ENCODE measurements at places on chromosomes 13 and 19.

DNA sequence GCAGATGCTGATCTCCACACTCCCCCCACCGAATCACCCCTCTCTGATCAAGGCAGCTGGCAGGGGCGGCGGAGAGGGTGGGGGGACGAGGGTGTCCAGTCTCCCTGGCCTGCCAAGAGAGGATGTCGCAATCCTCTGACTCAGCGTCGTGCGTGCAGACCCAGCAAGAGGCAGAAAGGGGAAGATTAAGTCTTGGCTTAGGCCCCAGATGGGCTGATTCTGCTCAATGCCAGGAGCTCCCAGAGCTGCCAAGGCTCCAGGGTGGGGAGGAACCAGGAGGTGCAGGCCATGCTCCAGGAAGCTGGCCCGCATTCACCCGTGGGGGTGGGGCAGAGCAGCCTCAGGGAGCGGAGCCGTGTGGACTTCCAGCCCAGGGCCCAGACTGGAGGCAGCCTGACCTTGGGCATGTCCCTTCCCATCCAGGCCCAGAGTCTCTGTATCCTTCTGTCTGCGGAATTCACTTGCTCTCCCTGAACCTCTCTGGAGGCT, 6.6 kb upstream of the BCL3 start:
- DNase-seq = no peak

- DNase-seq = no peak
Observed at GRCh38 chr19:40231057-40231456, 4.6 kb upstream of the CCNP start.

- DNase-seq = no peak
Observed at GRCh38 chr13:73991884-73992283, 142.3 kb downstream of the KLF12 start.

DNA sequence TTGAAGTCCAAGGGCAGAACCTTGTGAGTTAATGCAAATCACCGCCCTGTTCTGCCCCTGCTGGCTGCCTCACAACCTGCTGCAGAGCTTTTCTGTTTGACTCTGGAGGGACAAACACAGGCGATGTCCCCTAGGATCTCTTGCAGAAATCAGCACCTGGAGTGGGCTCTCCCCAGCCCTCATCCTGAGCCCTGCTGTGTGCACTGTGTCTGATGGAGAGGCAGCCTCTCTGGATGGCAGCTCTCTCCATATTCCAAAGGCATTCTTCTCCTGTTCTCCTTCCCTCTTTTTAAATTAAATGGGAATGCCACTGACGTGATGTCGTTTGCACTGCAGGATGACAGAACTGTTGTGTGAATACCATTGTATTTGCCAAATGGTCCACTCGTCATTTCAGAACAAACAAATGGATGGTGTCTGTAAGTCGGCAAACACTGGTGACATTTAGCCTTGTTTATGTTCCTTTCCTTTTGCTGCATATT, 184.1 kb downstream of the ZNF536 start:
- DNase-seq = no peak

DNA sequence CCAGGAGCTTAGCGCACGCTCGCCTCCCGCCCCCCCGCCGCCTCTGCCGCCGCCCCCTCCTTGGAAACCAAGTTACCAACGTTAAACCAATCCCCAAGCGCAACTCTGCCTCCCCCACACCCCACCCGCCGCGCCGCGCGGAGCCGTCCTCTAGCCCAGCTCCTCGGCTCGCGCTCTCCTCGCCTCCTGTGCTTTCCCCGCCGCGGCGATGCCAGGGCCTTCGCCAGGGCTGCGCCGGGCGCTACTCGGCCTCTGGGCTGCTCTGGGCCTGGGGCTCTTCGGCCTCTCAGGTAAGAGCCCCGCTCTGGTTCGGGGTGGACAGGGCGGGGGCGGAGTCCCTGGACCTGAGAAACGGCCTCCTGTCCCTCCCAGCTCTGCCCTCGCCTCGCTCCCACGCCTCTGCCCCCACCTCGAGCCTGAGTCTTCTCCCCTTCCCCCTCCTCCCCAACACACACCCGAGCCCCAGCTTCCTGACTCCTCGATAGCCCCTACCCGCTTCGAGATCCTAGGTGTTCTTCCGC, at the start of gene ICAM5:
TSS of gene ICAM5 (plus strand) at position 117 of the 521 bp plus-strand sequence. CDS start at position 209, 92 bp downstream.
- no peak for DNase-seq

GRCh38 chr19:19406878-19407632, 1.6 kb downstream of the GATAD2A start:
- peak; percentile 40 for DNase-seq

DNA sequence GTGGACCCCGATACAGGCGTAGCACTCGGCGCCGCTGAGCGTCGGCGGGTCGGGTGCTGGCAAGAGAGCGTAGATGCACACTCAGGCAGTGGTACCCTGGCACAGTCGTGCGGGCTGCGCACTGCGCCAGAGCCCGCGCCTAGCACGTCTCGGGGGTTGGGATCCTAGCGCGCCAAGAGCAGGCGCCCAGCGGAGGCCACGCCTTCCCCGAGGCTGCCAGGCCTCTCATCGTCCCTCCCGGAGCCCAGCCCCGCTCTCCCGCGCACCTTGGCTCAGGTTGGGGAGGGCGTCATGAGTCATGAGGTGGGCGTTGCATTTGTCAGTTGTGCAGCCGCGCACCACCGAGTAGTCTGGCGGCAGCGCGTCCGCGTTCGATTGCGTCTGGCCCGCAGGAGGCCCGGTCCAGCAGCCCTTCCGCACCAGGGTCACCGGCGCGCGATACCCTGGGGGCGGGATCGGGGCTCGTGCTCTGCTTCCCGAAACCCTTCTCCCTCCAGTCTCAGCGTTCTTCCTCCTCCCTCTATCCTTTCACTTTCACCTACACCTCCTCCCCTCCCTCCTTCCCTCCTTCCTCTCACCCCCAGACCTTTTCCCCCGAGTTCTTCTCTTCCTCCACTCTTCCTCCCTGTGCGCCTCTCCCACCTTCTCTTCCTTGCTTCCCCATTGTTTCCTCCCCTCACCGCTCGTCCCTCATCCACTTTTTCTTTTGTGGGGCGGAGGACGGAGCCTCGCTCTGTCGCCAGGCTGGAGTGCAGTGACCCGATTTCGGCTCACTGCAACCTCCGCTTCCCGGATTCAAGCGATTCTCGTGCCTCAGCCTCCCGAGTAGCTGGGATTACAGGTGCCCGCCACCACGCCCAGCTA, 3.5 kb downstream of the LYPD5 start:
- DNase-seq = no peak

DNA sequence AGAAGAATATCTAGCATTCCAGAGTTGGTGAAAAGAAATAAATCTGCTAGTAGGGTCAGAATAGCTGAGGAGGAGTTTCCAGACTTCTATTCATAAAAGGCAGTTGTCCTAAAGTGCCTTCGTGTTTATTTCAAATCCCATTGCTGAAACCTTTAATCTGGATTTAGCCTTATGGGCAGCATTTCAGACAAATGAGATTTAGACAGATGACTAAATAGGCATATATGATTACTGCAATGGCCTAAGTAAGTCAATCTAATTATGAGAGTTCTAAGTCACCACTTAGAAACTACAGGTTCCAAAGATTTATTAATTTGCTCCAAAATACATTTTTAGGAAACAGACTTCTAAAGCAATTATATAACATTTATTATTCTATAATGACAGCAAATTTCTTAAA, 368.7 kb downstream of the LIG4 start:
- no peak for DNase-seq

- DNase-seq = no peak
Observed at GRCh38 chr13:76292726-76293125, 593.5 kb downstream of the KCTD12 start.

GRCh38 chr13:24511019-24511815, 1.4 kb downstream of the PARP4 start:
- DNase-seq = peak; percentile 67

- DNase-seq = no peak
Observed at GRCh38 chr19:51020988-51021651, 1.6 kb upstream of the KLK10 start.

DNA sequence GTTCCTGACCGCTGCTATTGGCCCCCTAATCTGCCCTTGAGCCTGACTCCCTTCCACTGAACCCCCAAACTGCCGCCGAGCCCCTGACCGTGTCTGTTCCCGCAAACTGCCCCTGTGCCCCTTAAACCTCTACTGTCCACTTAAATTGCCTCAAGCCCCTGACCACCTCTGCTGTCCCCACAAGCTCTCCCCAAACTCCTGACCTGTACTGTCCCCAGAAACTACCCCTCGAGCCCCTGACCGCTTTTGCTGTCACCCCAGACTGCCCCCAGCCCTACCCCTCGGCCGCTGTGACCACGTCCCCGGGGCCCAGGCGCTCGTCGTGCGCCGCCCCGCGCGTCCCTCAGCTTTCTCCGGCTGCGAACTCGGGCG, 382 bp downstream of the ZNF77 start:
- DNase-seq = no peak

GRCh38 chr13:31380715-31381114, 180.9 kb downstream of the B3GLCT start:
- no peak for DNase-seq

DNA sequence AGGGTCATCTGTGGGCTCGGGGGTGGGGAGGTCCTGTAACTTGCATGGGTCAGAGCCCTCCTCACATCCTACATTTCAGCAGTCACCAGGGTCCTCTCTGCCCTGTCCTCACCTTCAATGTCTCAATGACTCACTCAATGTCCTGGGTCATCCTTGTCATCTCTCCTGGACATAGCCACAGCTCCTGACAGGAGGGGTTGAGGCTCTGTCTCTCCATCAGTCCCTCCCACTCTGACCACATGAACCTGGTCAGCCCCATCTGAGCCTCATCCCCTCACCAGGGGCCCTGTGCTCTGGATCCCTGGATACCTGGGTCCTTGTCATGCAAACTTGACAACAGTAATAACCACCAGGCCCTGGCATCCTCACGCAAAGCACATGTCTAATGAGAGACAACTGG, 13.4 kb downstream of the CEACAM21 start:
- no peak for DNase-seq

DNA sequence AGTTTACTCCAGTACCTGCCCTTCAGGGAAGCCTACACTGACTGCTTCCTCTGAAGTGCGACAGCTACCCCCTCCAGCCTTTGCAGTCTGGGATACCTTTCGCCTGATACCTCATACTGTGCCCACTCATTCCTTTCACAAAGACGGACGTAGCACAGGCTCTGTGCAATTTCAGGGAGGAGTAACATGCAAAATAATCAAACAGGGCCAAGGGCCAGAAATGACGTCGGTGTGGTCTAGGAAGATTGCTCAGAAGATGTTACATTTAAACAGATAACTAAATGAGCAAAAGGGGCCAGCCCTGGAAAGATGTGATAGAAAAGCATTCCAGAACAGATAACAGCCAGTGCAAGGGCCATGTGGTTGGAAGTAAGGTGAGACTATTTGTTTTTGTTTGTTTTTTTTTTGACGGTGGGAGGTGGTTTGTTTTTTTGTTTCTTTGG, 6.6 kb upstream of the DDX39A start:
- DNase-seq = no peak

GRCh38 chr19:4694211-4694987, 24.3 kb upstream of the MYDGF start:
- DNase-seq = no peak

DNA sequence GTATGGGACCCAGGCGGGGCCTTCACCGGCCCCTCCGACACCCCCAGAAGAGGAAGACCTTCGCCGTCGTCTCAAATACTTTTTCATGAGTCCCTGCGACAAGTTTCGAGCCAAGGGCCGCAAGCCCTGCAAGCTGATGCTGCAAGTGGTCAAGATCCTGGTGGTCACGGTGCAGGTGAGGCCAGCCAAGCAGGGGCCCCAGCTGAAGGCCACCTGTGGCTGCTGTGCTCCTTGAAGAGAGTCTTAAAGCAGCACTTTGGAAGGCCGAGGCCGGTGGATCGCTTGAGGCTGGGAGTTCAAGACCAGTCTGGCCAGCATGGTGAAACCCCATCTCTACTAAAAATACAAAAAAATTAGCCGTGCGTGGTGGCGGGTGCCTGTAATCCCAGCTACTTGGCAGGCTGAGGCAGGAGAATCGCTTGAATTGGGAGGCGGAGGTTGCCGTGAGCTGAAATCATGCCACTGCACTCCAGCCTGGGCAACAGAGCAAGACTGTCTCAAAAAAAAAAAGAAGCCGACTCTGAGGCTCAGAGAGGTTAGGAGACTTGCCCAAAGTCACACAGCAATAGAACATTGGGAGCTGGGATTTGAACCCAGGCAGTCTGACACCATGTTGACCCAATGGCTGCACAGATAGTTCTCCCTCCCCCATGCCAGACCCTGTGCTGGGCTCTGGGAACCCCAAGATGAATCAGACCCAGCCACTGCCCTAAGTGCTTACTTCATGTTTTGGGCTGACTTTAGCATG, 2.7 kb downstream of the MCOLN1 start:
- no peak for DNase-seq

GRCh38 chr13:29888306-29888705, 37.9 kb upstream of the UBL3 start:
- DNase-seq = no peak

DNA sequence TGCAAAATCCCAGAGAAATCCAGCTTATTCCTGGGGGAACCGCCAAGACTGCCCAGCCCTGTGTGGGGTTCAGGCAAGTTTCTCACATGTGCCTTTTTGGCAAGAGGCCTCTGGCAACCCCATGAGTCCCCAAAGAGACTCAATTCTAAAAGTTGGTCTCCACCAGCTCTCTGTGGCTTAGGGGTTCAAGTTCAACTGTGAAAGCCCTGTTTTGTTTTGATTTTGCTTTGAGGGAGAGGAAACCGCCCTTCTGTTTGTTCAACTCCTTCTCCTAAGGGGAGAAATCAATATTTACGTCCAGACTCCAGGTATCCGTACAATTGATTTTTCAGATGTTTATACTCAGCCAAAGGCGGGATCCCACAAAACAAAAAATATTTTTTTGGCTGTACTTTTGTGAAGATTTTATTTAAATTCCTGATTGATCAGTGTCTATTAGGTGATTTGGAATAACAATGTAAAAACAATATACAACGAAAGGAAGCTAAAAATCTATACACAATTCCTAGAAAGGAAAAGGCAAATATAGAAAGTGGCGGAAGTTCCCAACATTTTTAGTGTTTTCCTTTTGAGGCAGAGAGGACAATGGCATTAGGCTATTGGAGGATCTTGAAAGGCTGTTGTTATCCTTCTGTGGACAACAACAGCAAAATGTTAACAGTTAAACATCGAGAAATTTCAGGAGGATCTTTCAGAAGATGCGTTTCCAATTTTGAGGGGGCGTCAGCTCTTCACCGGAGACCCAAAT, 583 bp upstream of the LDLR start:
- DNase-seq = no peak

DNA sequence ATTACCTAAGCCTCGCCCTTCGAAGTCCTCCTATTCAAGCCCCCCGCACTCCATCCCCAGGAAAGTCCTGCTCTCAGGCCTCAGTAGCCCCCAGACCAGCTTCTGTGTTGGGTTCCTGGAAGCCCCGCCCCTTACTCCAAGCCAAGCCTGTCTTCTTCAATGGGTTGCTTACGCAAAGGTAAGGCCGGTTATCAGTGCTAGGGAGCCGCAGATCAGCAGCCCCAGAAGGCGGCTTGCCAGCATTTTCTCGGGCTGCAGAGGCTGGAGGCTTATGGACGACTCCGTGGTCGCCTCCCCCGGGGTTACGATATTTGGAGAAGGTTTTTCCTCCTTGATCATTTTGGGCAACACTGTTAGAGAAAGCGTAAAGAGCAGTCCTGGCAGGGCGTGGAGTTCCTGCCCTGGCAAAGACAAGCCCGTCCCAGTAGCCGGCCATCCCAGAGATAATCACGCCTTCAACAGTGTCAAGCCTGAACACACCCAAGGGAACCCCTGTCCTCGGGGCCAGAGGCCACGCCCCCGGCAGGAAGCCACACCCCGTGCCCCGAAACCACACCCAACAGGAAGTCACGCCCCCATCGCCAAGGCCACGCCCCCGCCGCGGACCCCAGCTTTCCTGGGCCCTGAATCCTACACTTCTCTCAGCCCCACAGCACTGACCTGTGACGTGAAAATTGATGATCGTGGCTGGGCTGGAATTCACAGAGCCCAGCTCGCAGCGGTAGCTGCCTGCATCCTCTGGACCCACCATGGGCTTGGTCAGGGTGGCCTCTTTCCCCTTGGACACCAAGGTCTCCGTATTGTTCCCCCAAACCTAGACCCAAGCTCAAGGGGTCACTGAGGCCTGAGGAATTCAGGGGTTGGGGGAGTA, 954 bp upstream of the RASIP1 start:
- no peak for DNase-seq

All from stimulated activated CD4-positive, alpha-beta T cell treated with anti-CD3 and anti-CD28 coated beads, Interleukin-15, amount 100 ng/mL, for 48 hours (primary cell).